ENCODE measurements at places on chromosomes 16 and 17.
A peak's percentile ranks its signal among the peaks of the same experiment; 100 is the strongest.

DNA sequence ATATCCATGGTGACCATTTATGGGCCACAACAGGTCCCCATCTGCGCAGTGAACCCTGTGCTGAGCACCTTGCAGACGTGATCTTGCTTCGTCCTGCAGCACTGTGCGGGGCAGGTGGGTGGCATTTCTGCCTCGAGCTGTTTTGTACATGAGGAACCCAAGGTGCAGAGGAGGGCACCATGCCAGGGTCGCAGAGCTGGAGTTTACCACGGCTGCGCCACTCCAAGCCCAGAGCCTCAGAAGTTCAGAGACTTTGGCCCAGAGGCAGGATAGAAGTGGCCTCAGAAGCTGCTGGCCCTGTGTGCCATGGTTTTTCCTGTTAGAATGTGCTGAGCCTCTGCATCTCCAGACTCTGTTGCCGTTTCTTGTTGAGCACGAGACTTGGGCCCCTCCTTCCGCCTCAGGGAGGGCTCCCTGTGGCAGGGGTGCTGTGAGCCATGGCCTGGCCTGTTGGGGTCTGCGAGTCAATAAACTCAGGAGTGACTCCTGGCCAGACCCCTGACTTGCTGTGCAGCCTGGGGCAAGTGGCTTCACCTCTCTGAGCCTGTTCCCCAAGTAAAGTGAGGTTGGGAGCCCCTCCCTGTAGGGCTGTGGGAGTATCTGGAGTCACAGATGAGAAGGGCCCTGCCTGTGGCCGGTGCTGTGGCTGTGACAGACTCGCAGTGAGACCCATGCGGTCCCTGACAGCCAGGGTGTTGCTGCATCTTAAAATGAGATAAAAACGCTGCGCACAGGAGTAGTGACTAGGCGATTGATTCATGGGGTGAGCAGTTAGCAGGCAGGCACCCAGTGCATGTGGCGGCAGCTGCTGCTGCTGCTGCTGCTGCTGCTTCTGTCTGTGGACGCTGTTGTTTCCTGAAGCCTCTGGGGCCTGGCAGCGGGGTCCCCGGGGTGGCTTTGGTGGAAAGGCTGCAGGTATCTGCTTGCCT is 11.8 kb downstream of the MAP2K3 start:
- DNase-seq, result no peak

GRCh38 chr16:24978370-24978914 is 36.7 kb downstream of the ARHGAP17 start:
- no peak for DNase-seq

DNA sequence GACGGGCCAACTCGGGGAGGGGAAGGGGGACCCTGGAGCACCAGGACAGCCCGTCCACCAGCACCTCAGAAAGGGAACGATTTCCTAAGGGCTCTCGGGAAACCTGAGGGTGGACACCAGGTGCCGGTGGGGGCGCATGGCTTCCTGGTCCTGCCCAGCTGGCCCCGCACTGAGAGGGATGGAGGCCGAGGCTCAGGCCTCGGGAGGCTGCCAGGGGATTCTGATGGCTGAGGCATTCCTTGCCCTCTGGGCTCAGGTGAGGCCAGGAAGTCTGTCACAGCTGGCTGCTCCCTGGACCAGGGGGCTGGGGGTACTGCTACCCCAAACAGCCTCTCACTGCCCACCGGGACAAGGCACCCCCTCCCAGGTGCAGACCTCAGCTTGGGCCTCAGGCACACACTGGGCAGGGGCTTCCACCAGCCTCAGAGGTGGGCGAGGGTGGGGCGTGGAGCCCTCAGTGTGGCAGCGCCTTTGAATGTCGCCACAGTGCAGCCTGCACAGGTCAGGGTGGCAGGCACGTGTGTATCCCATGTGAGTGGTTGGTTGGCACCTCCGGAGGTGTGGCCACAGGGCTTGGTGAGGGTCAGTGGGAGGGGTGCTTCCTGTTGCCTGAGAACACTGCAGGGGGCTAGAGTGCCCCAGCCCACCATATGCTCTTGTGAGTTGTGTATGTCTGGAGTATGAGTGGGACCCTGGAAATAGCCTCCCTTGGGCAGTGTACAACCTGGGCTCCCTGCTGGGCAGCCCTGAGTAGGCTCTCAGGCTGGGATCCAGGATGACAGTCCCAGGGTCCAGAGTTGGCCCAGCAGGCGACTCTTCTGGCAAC is 3.9 kb upstream of the FSCN2 start:
- DNase-seq, result no peak

GRCh38 chr17:40448639-40449261 is 5.5 kb downstream of the IGFBP4 start:
- DNase-seq, result no peak

- DNase-seq, result no peak
Observed at GRCh38 chr17:65388911-65389310, 172.5 kb downstream of the AXIN2 start.

DNA sequence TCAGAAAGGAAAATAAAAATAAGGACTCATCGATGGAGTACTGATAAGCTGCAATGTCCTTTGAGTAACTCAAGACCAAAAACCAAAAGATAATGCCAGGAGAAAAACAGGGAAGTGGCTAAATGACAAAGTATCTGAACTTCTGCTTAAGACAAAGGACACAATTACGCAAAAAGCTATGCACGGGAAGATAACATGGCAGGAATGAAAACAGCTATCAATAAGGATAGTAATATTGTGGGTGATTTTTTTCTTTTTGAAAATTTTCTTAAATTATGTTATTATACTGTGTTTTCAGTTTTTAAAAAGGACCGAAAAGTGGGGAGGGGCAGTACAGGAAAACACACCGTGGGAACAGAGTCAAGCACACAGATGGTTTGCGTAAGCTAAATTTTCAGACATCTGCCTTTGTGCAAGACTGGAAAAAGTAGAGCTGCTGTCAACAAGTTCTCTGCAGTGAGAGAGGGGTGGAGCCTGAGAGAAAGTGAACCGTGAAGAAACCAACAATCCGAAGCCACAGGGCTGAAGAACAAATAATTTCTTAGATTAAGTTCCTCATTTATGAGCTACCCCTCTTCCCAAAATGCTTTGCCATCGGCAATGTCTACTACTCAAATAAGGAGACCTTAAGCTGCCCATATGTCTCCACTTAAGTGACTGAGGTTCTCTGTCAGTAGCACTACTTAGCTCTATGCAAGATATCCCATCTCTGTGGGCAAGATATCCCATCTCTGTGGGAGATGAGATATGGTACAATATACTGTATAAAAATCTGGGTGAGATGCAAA is 99.9 kb upstream of the CORO6 start:
- DNase-seq, result no peak

- DNase-seq, result no peak
Observed at GRCh38 chr16:66562409-66562808, 3.8 kb upstream of the CMTM1 start.

DNA sequence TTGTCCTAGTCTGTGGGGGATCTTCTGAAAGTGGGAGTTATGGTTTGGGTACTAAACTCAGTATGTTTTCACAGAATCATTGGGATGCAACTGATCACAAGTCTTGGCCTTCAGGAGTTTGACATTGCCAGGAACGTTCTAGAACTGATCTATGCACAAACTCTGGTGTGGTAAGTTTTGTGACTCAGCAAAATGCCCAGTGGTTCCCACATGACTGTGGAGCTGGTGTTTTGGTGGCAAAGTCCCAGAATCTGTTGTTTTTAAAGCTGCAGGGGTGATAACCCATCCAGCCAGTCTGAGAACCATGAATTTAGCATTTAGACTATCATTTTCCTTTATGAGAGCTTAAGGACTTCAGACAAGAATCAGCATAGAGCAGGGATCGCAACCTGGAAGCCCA is 40.6 kb downstream of the GDE1 start:
- no peak for DNase-seq

- DNase-seq, result no peak
Observed at GRCh38 chr16:7714775-7715174, 382.1 kb downstream of the RBFOX1 start.

DNA sequence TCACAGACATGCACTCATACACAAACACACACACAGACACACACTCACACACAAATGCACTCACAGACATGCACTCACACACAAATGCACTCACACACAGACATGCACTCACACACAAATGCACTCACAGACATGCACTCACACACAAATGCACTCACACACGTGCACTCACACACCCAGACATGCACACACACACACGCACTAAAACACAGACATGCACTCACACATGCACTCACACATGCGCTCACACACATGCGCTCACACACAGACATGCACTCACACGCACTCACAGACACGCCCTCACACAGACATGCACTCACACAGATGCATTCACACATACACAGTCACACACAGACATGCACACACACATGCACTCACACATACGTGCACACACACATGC is 2.7 kb upstream of the ZNF469 start:
- no peak for DNase-seq

DNA sequence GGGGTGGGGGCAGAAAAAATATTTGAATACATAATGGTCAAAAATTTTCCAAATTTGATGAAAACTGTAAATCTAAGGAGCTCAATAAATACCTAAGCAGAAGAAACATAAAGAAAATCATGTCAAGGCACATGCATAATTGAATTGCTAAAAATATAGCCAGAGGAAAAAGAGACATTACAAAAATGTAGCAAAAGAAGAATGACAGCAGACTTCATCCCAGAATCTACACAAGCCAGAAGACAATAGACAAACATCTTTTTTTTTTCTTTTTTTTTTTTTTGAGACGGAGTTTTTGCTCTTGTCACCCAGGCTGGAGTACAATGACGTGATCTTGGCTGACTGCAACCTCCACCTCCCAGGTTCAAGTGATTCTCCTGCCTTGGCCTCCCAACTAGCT is 62.0 kb upstream of the ATP2A3 start:
- DNase-seq, result no peak

DNA sequence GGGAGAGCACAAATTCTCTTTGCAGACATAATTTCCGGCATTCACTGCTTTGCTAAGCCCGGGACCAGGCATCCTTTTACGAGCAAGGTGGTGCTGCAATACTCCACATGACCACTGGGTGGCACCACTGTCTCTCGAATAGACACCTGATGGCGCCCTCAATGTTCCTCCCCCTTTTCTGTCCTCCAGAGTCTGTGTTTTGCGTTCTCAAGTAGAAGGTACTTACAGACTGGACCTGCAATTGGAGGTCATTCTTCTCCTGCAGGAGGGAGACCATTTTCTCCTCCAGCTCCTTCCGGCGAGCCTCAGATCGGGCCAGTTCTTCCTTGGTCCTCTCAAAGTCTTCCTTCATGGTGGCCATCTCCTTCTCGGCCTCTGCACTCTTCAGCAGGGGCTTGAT is 45.2 kb downstream of the MYH13 start:
- peak; percentile 15 for DNase-seq

GRCh38 chr17:27339198-27339835 is 45.4 kb downstream of the WSB1 start:
- no peak for DNase-seq

DNA sequence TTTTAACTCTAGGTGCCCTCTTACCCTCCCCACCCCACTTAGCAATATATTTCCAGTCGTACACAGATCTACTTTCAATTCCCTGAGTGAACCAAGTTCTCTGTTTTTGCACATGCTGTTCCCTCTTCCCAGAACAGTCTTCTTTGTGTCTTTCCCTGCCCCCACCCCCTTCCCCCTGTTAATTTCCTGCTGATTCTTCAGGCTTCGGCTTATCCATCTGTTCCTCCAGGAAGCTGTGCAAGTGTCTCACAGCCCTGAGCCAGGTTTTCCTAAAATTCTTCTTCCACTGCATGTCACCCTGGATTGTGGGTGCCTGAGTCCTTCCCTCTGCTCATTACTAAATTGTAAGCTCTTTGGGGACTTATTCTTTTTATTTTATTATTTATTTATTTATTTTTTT is 12.4 kb upstream of the SPOP start:
- no peak for DNase-seq

- no peak for DNase-seq
Observed at GRCh38 chr17:39701012-39701783, 1.3 kb downstream of the ERBB2 start.

- DNase-seq, result no peak
Observed at GRCh38 chr17:73304971-73305812, 6.6 kb downstream of the CDC42EP4 start.

- DNase-seq, result no peak
Observed at GRCh38 chr16:3152027-3152276, 17.1 kb downstream of the ZNF213 start.

DNA sequence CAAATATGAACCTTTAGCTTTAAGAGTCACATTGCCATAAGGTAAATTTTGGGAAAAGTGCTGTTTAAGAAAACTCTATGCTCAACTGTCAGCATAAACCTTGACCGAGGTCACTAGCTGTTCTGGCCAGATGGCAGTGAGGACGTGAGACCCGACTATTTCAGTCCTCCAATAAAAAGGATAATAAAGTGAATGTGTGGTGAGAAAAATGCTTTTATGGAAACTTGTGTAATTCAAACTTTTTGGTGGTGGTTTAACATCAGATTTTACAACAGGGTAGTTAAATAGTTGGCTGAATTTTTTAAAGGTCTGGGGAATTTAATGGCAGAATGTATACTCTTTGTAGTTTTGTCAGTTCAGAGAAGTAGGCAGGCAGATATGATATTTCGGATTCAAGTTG is 391.1 kb downstream of the PMP22 start:
- no peak for DNase-seq

DNA sequence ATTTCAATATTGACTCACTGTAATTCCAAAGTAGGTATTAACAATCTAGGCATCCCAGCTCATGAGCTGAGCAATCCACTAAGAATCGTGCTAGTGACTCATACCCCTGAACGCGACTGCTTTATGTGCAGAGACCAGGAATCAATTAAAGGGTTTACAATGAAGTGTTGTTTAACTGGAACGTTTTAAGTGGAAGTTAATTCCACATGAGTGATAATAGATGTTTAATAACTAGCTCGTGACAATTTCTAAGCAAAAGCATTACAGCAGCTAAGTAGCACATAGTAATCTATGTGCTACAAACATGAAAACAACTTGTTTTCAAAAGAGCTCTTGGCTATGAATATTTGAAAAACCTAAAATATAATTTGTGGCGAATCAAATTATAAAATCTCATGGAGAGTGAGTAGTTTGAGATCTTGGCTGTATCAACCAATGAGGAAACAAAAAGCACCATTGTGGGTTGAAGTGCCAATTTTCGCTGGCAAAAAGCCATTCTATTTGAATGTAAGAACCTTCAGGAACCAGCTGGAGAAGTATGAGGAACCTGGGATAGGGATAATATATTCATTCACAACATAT is 9.4 kb downstream of the GJC1 start:
- no peak for DNase-seq

DNA sequence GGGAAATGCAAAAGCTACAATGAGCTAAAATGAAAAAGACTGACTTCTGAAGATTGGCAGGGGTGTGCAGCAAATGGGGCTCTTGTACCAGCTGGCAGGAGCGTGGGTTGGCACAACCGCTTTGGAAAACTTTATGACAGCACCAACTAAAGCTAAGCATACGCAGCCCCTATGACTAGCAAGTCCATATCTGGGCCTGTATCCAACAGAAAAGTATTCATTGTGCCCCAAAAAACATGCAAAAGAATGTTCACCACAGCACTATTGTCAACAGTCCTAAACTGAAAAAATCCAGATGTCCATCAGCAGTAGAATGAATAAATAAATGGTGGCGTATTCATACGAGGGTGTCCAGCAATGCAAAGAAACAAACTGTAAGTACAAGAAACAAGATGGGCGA is 22.6 kb upstream of the ITGA3 start:
- DNase-seq, result no peak

All from activated T-helper 1 cell treated with anti-CD3 and anti-CD28 coated beads, Interleukin-2, amount 50 U/mL, for 16 hours (primary cell).